ENCODE measurements at places on chromosomes 11 and 22. TPM values are rescaled to one million over a fixed set of nuclear protein-coding genes. Genes with fewer than 3 reads are reported as not detected.

KDM4F gene
- total RNA-seq = not detected

TMEM191C gene
- total RNA-seq = 0.48 TPM

TMX2 gene
- 147 TPM for total RNA-seq

GRCh38 chr11:107563702-107564101 is 1.8 kb downstream of the ALKBH8 start:
- DNase-seq = peak; percentile 74

- DNase-seq = no peak
Observed at GRCh38 chr11:40204228-40204627, 1255.2 kb downstream of the LRRC4C start.

- no peak for DNase-seq
Observed at GRCh38 chr22:24990344-24990905, 37.9 kb downstream of the KIAA1671 start.

DNA sequence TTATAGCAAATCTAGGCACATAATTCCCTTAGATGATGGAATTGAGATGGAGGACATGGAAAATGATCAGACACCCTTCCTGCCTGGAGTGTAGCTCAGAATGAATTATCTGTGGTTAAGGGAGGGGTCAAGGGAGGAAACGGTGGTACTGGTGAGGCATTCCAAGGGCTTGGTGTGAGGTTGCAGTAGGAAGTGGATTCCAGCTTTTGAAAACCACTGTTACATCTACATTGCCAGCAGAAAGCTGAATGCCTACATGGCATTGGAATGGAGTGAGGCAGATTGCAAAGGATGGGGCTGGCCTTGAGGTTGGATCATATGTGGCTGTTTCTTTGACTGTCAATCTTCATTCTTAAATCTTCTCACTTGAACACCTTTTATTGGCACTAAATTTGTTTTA is 684.4 kb downstream of the NTM start:
- DNase-seq = peak; percentile 97

DNA sequence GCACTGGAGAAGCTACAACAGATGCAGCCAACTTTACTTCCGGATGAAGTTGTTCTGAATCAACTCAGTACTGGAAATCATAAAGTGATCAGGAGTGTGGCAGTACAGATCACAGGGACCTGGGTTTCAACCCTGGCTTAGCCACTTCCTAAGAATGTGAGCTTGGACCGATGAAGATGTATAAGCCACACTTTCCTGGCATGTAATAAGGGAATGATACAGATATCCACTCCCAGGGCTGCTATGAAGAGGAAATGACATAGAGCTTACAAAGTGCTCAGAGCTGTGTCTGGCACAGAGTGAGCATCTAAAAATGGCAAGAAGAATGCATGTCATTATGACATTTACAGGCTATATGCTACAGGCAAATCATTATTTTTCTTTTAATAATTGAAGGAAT is 378.7 kb downstream of the NTM start:
- peak; percentile 94 for DNase-seq

DNA sequence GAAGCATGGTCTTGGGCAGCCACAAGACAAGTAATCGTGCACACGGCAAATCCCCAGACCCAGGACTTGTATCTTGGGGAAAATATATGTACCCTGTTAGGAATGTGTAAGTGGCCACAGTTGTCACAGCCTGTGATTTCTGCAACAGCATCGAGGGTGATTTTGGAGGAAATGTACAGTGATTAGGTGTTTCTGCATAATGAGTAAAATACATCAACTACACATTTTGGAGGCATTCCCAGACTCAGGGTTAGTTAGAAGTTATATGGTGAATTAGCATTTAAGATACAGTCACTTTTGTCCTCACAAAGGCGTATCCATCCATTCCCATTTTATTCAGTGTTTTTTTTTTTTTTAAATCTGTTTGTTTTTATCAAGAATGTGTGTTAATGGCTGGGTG is 28.4 kb downstream of the SUSD2 start:
- no peak for DNase-seq

GRCh38 chr11:14386895-14387480 is 28.0 kb upstream of the RRAS2 start:
- DNase-seq = peak; percentile 61

GRCh38 chr11:36578458-36578857 is 10.7 kb downstream of the RAG1 start:
- no peak for DNase-seq

DNA sequence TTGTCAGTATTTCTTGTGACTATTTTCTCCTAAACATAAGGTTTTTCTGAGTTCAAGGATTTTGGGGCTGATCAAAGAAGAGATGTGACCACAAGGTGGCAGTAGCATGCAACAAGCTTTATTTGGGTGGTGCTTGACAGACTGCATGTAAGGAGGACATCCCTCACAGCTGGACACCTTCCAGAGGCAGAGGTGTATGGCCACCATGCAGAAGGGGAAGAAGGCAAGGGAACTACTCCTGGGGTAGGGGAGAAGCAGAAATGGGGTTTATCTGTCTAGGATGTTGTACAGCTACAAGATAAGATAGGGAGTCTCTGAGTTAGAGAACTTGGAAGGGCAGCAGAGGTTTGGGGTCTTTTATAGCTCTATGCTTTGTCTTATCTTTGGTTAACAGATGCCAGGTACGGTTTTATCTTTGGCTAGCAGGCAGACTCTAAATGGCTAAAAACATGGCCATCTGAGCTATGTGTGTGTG is 5.1 kb upstream of the BIRC2 start:
- peak; percentile 85 for DNase-seq

DNA sequence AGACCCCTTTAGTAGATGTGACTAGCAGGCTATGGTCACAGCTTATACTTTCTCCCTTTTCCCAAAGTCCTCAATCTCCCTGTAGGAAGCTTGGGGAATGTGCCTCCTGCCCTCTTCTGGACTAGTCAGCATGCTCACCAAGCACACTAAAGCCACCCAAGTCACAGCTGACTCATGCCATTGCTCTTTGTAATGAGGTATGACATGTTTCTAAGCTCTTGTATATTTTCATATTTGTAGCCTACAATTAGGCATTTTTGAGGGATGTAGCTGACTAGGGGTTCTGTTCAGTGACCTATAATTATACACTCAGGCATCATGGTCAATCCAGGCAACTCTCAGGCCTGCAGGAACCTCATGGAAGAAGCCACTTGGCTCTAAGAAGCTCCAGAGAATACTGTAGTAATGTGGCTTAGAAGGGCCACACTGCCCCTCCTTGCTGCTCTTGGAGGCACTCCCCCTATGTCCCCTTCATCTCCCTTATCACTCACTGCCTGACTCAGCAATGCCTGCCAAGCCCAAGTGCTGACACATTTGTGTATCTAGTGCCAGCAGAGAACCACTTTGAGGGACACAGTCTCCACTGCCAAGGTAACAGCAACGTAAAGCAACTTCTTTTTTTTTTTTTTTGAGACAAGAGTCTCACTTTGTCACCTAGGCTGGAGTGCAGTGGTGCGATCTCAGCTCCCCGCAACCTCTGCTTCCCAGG is 86.2 kb downstream of the RPL27A start:
- DNase-seq = peak; percentile 77

DNA sequence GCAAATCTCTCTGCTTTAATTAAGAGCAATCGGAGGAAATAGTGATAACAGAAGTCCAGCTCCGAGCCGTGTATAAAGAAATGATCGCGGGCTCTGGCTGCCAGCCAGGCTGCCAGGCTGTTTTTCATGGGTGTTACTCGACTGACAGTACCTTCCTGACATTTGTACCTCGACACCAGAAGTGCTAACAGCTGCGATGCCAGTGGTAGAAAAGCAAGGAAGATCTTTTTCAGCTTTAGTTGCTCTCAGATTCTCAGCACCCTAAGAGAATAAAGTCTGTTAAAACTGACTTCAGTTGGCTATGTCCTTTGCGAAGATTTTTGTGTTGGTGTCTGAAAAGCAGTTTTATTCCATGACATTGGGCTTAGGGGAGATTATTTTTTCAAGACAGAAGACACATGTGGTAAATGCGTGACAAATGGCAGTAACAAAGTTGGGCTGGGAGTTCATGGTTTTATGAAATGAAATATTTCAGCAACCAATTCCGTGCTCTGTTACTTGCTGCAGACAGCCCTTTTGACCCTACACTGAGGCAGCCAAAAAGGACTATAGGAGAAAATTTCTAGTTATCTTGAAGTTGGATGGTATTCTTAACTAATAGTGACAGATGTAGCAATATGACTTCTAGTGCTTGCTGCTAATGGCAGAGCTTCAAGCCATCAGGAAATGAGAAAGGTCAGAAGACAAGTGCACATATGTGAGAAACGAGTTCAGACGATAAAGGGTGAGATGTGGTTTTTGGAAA is 296.2 kb downstream of the CNTN5 start:
- DNase-seq = peak; percentile 39

- DNase-seq = no peak
Observed at GRCh38 chr11:5043380-5043779, 2.9 kb upstream of the OR52J3 start.

DNA sequence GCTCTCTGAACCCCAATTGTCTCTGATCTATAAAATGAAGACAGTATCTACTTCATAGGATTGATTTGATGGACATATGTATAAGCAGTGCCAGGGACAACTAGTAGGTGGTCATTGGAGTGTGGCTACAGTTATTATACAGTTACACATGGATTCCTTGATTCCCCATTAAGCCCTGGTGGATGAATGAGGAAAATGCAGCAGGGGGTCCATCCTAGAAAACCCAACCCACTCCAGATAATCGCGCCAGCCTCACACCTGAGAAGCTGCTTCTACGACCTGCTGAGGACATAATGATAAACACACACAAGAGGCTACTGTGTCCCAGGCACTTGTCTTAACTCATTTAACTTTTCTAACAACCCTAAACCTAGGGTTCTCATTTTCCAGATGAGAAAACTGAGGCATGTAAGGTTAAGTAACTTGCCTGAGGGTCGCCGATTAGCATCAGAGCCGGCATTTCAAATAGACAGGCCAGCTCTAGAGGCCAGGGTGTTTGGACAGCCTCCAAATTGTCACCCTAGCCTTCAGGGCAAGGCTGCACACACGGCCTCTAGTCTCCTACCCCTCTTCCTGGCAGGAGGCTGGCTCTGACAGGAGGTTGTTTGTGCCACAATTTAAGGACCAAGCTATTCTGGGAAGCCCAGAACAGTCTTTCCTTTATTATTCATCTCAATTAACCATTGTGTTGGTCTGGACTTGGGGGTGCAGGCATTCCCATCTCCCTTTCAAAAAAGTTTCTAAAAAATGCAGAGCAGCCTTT is 3.8 kb upstream of the C11orf91 start:
- peak; percentile 50 for DNase-seq
